ENCODE measurements at places on chromosomes 12 and 14. TPM values are rescaled to one million over a fixed set of nuclear protein-coding genes. Genes with fewer than 3 reads are reported as not detected.
A peak's percentile ranks its signal among the peaks of the same experiment; 100 is the strongest.

GRCh38 chr14:96914571-96915128 is 117.5 kb downstream of the VRK1 start:
- no peak for DNase-seq

GRCh38 chr12:57907281-57907680 is 34.1 kb upstream of the ATP23 start:
- DNase-seq = no peak

DNA sequence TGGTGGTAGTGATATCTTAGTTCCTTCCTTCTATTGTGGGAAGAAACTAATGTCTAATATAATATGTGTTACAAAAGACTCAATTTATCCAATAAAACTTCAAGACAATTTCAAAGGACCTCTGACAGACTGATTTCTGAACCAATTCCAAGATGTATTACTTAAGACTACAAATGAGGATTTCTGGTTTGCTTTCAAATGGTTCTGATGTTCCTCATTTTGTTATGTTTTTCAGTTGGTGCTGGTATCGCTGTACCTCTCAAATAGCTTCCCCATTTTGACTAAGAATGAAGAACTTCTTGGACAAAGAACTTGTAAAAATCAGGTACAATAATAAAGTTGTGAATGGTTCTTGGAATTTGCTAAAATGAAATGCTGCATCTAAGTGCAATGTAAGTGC is 19.4 kb upstream of the MBIP start:
- DNase-seq = no peak

GRCh38 chr14:74360163-74360562 is 11.9 kb downstream of the VRTN start:
- DNase-seq = no peak

DNA sequence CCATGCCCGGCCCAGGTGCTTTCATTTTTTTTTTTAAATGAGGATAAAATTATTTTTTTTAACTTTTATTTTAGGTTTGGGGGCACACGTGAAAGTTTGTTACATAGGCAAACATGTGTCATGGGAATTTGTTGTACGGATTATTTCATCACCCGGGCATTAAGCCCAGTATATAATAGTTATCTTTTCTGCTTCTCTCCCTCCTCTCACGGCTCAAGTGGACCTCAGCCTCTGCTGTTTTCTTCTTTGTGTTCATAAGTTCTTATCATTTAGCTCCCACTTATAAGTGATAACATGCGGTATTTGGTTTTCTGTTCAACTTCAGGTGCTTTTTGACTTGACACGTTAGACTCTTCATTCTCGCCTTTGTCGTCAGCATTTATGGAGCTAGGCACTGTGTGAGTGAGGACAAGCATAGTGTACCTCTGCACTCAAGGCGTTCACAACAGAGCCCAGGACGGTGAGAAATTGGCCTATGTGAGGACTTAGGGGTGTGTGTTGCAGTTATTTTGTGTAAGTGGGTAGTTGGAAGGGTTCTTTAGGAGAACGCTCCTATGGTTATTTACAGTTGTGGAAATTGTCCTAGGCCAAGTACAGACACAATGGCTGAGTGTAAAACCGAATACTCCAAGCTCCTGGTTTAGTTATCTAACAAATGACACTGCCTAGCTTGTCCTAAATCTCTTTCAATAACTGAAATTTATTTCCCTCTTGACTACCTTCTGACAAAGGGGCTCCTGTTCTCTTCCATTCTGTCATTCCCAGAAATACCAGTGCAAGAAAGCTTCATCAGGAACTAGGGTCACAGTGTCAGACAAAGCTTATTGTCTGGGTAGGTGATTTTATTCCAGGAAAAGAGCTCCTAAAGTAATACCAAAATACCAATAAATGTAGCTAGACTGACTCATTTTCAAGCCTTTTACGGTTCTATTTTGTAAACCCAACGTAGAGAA is 200.5 kb upstream of the PRICKLE1 start:
- DNase-seq = no peak

- DNase-seq = peak; percentile 79
Measured at GRCh38 chr12:14416658-14417057, 51.2 kb downstream of the ATF7IP start.

DNA sequence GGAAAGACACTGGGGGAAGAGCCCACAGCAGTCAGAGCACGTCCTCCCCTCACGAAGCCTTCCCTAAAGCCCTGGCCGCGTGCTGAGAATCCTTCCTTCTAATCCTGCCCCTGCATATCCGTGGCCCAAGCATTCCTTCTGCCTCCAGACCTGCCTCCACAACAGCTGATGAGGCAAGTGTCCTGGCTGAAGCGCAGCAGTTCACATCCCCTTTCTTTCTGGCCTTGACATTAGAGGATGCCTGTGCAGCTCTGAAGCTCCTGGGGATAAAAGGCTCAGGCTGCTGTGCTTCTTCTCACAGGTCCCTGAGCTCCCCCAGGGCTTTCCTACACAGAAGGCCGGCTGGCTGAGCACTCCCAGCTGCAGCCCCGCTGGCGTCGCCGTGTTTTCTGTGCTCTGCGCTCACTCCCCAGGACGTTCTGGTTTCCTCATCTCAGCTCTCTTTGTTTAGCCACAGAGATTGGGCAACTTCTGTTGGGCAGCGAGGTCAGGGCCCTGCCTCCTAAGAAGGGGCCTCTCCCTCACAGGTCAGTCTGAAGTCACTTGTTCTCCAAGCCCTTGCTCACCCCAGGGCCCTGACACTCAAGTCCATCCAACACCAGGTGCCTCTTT is 45.8 kb downstream of the NINJ2 start:
- DNase-seq = no peak

- DNase-seq = no peak
Measured at GRCh38 chr14:73258845-73259611, 21.7 kb downstream of the PAPLN start.

DNA sequence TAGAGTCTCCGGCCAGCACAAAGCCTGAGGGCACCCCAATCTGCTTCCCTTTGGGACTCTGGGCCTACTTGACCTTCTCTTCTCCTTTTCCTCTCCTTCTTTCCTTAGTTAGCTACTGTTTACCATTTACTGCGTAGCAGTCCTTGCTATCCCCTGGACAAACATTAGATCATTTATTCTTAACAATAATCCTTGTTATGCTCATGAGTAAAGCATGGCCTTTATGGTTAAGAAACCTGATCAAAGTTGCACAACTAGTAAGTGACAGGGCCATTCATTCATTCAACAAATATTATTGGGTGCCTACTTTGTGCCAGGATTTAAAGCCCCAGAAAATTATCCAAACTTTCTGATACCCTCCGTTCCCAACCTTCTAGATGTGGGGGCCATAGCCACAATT is 3.2 kb upstream of the HDAC7 start:
- DNase-seq = no peak

DNA sequence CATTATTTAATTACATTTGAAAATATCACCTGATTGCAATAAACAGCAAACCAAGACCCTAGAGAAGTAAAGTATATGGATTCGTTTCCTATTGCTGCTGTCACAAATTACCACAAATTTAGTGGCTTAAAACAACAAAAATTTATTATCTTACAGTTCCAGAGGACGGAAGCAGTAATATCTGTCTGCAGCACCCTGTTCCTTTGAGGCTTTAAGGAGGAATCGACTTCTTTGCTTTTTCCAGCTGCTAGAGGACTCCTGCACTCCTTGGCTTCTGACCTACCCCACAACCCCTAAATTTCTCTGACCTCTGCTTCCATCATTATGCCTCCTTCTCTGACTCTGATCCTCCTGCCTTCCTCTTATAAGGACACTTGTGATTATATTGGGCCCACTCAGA is 23.8 kb upstream of the PPM1A start:
- DNase-seq = no peak

DNA sequence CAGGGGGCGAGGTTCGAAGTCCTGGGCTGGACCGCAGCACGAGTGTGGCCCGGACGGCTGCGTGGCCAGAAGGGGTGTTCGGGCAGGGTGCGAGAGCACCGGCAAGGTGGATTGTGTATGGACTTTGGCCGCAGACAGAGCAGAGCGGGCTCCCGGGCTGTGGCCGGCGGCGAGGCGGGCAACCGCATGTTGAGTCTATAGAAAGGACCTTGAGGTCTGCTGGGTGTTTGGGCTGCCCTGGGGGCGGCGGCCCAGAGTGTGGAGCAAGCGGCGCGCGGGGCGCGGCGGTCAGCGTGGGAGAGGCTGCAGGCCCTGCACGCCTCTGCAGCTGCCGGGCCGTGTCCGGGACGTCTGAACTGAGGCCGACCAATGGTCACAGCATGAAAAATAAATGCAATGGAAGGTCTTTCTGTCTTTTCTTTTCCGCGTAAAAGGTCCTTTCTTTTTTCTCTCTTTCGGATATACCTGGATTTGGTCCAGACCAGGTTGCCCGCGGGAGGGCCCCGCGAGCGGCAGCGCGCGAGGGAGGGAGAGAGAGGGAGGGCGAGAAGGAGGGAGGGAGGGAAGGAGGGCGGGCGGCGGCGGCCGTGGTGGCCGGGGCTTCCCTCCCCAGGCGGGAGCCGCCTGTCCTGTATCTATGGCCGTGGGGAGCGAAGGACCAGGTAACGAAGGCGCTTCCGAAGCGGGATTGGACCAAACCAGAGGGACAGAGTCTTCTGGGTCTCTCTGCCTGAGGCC is 5.5 kb upstream of the HOXC9 start:
- DNase-seq = no peak

GRCh38 chr12:100337727-100338126 is 19.1 kb upstream of the SLC17A8 start:
- no peak for DNase-seq

DNA sequence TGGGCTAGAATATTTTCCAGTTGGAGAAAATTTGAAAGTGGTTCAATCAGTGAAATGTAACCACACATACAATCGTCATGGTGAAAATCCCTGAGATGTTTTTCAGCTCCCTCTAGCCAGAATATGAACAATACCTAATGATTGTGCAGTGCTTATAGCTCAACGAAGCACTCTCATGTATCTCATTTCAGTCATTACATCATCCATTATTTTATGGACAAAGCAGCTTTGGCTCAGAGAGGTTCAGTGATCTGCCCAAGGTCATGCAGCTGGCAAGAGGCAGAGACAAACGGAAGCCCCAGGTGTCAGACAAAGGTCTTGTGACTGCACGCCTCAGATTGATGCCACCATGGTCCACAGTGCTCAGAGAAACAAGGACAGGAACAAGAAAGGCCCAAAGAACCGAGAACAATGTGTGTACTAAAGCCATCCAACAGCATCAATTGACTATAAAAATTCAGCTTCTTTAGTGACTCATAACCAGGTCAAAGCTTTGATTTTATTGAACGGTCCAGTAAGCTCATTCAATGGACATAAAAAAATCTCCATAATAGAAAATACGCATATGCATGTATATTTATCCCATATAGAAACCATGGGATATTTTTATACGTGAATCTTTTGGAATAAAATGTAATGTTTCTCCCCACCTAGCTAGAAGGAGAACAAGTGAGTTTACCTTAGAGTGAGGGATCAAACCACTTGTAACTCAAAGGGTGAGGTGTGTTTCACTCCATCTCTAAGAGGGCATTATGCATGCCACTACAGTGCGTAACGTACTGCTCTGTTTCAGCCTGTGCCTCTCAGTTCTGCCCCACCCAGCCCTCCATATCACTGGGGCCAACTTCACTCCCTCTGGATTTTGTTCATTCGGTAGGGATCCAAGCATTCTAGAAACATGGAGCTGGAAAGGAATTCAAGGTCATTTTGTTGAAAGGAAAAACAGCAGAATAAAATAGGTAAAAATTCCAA is 141.8 kb downstream of the GRIN2B start:
- DNase-seq = no peak

DNA sequence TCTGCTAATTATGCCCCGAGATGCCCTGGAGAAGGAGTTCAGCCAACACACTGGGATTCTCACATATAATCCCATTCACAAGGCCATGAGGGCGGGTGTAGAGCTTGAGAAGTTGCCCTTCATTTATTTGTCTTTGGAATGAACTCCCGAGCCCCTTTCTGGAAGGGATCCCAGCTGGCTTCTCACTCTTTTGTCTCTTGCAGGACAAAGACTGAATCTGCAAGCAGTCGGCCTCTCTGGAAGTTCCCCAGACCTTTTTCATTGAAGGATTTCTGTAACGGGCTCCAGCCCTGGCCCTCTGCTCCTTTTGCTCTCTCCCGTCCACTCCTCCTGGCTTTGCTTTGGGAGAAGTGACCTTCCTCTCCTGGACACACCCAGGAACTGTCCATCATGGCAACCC is 163.3 kb upstream of the SFSWAP start:
- no peak for DNase-seq

- no peak for DNase-seq
Measured at GRCh38 chr14:54275997-54276725, 120.6 kb upstream of the CDKN3 start.

DNA sequence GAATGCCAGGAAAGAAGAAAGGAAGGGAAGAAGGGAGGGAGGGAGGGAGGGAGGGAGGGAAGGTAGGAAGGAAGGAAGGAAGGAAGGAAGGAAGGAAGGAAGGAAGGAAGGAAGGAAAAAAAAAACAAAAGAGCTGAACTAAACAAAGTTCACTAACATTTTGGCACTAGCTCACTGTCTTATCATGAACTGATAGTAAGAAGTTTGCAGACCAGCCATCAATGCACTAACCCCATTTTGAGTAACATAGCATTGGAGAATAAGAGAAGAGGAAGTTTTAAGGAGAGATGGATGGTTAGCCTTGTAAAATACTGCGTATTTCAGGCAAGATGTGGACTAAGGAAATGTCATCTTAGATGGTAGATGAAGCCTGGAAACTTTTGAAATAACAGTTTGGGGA is 1136.0 kb downstream of the FLRT2 start:
- DNase-seq = no peak

- no peak for DNase-seq
Measured at GRCh38 chr12:60399064-60399463, 803.2 kb downstream of the SLC16A7 start.

DNA sequence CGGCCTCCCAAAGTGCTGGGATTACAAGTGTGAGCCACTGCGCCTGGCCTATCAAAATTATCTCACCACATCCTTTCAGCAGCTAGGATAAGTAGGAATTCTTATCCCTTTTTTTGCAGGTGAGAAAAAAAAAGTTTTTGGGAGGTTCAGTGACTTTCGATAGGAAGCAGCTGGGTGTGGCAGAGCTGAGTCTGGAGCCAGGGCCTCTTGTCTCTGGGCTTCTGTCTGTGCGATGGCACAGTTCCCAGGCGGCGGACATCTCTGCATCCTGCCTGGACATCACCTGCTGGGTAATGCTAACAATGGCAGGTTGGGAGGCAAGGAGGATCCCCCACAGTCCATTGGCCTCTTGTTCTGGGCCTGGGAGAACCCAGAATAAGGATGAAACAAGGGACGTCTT is 12.5 kb downstream of the NRXN3 start:
- no peak for DNase-seq

GRCh38 chr14:64673316-64673715 is 30.9 kb upstream of the PLEKHG3 start:
- no peak for DNase-seq

ASIC1 gene
- 2.4 TPM for total RNA-seq

PHETA1 gene
- total RNA-seq = 13.8 TPM

FAM222A gene
- 0.46 TPM for total RNA-seq

RNU4-1 gene
- 735 TPM for total RNA-seq

IAPP gene
- not detected for total RNA-seq

TAS2R50 gene
- not detected for total RNA-seq

TRIM9 gene
- total RNA-seq = 0.05 TPM

Data from HFFc6 (cell line).